Activated T-helper 1 cell treated with anti-CD3 and anti-CD28 coated beads, Interleukin-12 subunit alpha, Interleukin-12 subunit beta, Interleukin-2, Interleukin-4 antibody, amounts not matched to agents 30 ng/mL and 10 ng/mL and 1 ng/mL, durations not matched to agents 14 hours and 24 hours and 36 hours (primary cell): ENCODE measurements at places on chromosomes 6 and 20. TPM values are rescaled to one million over a fixed set of nuclear protein-coding genes. Genes with fewer than 3 reads are reported as not detected.
A peak's percentile ranks its signal among the peaks of the same experiment; 100 is the strongest.

RPP21 gene
- 54.2 and 62.8 TPM in 2 replicates for total RNA-seq

DNA sequence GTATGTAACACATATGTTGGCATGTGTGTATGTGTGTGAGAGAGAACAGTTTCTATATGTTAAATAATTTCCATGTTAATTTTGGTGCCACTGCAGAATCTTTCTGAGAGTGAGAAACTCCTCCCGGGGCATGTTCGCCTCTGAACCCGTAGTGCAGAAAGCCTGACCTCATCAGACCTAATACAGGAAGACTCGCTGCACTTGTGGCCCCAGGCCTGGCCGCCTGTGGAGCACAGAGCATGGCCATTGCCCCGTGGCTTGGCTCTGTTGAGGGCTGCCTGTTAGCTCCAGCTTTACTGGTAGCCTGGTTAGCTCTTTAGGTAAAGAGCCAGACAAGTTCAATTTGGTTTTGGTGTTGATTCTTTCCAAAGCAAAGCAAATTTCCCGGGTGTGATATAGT lies 25.5 kb downstream of the FARS2 start:
- H3K36me3 ChIP-seq = peaks cover 3% of the 10 kb centered on the region
- H3K4me1 ChIP-seq = peaks cover 30% of the 10 kb centered on the region
- no peak overlapping the region for H3K27ac ChIP-seq
- H3K27me3 ChIP-seq = no peaks in the 10 kb centered on the region
- no peak overlapping the region for H3K4me3 ChIP-seq

DNA sequence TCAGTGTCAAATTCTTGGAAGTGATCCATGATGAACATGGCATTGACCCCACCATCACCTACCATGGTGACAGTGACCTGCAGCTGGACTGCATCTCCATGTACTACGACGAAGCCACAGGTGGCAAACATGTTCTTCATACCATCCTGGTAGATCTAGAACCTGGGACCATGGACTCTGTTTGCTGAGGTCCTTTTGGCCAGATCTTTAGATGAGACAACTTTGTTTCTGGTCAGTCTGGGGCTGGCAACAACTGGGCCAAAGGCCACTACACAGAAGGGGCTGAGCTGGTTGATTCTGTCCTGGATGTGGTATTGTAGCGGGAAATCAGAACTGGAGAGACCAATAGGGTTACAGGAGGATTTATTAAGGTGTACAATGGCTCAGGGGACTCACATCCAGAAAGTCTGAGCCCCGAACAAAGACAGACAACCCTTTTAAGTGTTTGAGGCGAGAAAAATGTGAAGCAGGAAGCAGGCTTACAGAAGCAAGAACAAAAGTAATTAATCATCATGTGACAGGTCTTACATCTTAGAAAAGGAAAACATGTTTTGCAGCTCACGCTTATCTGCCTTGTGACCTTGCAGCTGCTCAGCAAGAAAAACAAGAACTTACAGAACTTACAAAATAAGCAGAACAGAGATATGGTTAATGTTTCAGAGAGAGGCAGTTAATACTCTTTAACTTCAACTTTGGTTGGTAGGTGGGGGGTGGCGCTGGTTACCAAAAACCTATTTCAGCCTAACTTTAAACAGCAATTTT lies 58.8 kb upstream of the MOCS1 start:
- DNase-seq = no peak
- H3K27ac ChIP-seq = no peak overlapping the region
- H3K4me3 ChIP-seq = no peak overlapping the region
- no peaks in the 10 kb centered on the region for H3K4me1 ChIP-seq

TSPO2 gene
- total RNA-seq = not detected in 2 replicates

DNA sequence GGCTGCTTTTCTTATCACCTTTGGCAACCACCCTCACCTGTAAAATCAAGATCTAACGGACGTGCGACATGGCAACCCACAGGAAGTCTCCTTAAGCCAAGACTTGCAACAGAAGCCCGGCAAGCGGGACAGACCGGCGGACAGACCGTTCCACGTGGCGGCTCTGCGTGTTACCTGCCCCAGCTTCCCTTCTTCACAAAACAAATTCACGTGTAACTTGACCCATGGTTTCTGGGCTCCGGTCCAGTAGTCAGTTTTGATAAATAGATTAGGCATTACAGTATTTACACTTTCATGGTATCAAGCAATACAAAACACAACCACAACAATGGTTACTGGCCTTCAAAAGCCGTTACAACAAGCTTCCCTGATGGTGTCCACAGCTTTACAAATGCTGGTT lies 133.8 kb downstream of the PRND start:
- peaks cover 30% of the 10 kb centered on the region for H3K36me3 ChIP-seq
- H3K4me1 ChIP-seq = no peaks in the 10 kb centered on the region
- no peak for DNase-seq
- no peak overlapping the region for H3K27ac ChIP-seq

- no peaks in the 10 kb centered on the region for H3K27me3 ChIP-seq
- H3K36me3 ChIP-seq = no peaks in the 10 kb centered on the region
- no peaks in the 10 kb centered on the region for H3K4me1 ChIP-seq
- no peak overlapping the region for H3K27ac ChIP-seq
Measured at GRCh38 chr6:162690158-162690557, 37.4 kb downstream of the PRKN start.

EFCAB8 gene
- total RNA-seq = 0.05 and 0.39 TPM in 2 replicates

DNA sequence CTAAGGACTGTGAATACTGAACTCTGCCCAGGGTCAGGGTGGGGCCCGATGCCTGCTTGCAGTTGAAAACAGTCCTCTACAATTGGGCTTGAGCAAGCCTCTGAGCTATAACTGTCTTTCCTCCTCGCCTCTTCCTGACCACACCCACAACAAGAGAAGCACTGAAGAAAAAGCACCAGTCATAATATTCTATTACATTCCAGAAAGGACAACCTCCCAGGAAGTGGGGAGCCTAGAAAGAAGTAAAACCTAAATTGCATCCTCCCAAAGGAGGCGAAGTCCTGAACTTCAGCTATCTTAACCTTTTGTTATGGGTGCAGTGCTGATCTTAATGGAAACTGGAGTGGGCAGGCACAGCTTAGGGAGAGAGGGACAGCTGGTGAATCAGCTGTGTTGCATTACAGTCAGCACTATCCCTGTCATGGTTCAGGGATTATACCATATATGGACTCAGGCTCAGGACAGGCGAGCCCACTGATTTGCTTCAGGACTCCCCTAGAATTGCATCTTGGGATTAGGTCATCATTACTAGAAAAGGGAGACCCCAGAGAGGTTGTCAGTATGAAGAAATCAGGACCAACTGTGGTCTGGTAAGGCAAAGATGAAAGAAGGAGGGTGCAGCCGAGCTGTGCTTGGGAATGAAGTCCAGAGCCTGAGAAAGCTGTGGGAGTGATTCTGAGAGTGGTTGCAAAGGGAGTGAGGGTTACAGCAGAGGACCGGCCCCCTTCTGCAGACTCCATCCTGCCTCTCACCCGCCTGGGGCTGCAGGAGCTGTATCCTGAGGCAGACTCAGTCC lies 18.3 kb upstream of the TRAM2 start:
- H3K27ac ChIP-seq = no peak overlapping the region
- peaks cover 9% of the 10 kb centered on the region for H3K4me1 ChIP-seq
- no peak for DNase-seq
- no peak overlapping the region for H3K4me3 ChIP-seq
- no peaks in the 10 kb centered on the region for H3K36me3 ChIP-seq
- H3K27me3 ChIP-seq = peaks cover 4% of the 10 kb centered on the region

STK38 gene
- total RNA-seq = 23.5 and 23.6 TPM in 2 replicates

BEND6 gene
- 0.07 TPM in 1 of 2 replicates, not detected in the other for total RNA-seq

DNA sequence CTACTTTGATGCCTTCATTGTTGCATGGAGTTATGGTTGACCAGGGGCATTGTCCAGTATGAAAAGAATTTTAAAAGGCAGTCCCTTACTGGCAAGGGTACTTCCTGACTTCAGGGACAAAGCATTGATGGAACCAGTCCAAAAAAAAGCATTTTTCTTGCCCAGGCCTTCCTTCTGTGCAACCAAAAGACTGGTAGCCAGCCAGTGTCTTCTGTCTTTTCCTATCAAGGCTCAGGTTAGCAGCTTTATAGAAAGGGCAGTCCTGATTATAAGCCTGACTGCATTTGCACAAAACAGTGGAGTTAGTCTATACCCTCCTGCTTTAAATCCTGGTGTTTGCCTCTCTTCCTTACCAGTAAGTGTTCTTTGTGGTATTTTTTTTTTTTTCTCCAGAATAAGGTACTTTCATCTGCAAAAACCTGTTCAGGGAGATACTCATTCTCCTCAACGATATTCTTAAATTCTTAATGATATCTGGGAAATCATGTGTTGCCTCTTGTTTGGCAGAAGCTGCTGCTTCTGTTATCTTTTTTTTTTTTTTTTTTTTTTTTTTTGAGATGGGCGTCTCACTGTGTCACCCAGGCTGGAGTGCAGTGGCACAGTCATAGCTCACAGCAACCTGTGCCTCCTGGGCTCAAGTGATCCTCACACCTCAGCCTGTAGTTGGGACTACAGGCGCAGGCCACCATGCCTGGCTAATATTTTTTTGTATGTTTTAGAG lies 33.9 kb downstream of the SCAF8 start:
- peaks cover 17% of the 10 kb centered on the region for H3K36me3 ChIP-seq
- H3K4me3 ChIP-seq = no peak overlapping the region
- peaks cover 37% of the 10 kb centered on the region for H3K4me1 ChIP-seq
- no peaks in the 10 kb centered on the region for H3K27me3 ChIP-seq
- peak overlapping the region; percentile 23 for H3K27ac ChIP-seq

DNA sequence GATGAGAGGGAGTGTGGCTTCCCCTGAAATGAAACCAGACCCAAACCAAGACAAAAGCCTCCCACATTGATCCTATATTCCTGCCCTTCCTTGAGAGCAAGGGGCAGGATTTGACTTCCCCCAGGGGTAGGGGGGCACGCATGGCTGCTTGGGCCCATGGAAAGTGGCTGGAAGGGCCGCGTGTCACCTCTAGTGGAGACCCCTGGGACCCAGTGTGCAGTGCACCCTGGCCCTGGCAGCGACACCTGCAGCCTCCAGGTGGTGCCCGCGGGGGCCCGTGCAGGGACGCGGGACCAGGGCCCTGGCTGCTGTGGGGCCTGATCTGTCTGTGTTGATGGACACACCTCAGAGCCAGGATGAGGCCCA lies 18.0 kb upstream of the SLCO4A1 start:
- H3K4me1 ChIP-seq = peaks cover 21% of the 10 kb centered on the region
- H3K36me3 ChIP-seq = no peaks in the 10 kb centered on the region
- H3K27me3 ChIP-seq = no peaks in the 10 kb centered on the region
- no peak for DNase-seq

- DNase-seq = no peak
- no peak overlapping the region for H3K4me3 ChIP-seq
- peaks cover 2% of the 10 kb centered on the region for H3K27me3 ChIP-seq
- no peaks in the 10 kb centered on the region for H3K4me1 ChIP-seq
- no peaks in the 10 kb centered on the region for H3K36me3 ChIP-seq
Measured at GRCh38 chr6:19865178-19865577, 28.0 kb downstream of the ID4 start.

GRCh38 chr20:32632461-32633354 lies 41.0 kb downstream of the C20orf203 start:
- H3K27ac ChIP-seq = no peak overlapping the region
- H3K4me3 ChIP-seq = no peak overlapping the region
- no peaks in the 10 kb centered on the region for H3K4me1 ChIP-seq
- no peaks in the 10 kb centered on the region for H3K36me3 ChIP-seq
- H3K27me3 ChIP-seq = peaks cover 3% of the 10 kb centered on the region

DNA sequence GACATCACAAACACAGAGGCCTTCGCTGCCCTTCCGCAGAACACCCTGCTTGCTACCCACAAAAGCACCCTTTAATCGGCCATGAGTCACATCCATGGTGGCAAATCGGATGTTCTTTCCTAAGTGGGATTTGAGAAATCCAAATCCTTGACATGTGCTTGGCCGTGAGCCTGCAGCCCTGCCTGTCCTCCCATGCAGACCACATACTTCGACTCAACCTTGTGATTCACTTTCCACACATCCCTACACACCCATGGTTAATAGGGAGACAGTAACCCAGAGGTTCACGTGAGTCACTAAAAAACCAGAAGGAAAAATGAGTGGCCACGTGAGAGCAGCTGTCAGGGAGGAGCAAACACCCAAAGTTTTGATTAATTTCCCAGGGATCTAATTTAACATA lies 19.4 kb downstream of the RAMACL start:
- no peak overlapping the region for H3K27ac ChIP-seq
- H3K27me3 ChIP-seq = peaks cover 5% of the 10 kb centered on the region
- H3K4me3 ChIP-seq = no peak overlapping the region
- H3K4me1 ChIP-seq = no peaks in the 10 kb centered on the region
- DNase-seq = no peak
- H3K36me3 ChIP-seq = no peaks in the 10 kb centered on the region

DNA sequence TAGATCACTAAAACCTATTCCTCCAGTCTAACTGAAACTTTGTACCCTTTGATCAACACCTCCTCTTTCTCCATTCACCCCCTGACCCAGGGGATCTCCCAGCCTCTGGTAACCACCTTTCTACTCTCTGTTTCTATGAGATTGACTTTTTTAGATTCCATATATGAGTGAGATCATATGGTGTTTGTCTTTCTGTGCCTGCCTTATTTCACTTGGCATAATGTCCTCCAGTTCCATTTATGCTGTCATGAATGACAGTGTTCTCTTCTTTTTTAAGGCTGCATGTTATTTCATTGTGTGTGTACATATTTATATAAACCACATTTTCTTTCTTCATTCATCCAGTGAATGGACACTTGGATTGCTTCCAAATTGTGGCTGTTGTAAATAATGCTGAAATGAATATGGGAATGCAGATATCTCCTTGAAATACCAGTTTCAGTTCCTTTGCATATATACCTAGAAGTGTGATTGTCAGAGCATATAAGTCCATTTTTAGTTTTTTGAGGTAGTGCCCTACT lies 57.7 kb downstream of the DHX35 start:
- DNase-seq = no peak
- no peak overlapping the region for H3K4me3 ChIP-seq
- H3K36me3 ChIP-seq = peaks cover 72% of the 10 kb centered on the region
- peaks cover 76% of the 10 kb centered on the region for H3K4me1 ChIP-seq
- H3K27ac ChIP-seq = peak overlapping the region; percentile 8

DNA sequence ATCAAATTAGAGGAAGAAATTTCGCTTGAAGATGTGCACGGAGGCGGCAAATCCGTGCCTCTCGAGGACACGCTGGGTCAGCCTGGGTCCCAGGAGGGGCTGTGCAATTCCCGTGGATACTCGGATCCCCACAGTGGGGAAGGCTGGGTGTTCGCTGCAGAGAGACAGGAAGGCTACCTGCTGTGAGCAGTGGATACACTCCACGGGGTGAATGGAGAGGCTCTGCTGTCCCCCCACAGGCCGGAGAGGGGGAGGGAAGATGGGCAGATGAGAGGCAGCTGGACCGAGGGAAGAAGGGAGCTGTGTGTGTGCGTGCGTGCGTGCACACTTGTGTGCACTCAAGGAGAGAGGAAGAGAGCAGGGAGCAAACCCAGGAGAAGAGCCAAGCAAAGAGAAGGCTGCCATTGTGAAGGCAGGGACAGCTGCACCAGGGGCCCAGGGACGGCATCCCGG lies 57.3 kb downstream of the SULF2 start:
- H3K27me3 ChIP-seq = peaks cover under 1% of the 10 kb centered on the region
- H3K4me1 ChIP-seq = peaks cover 46% of the 10 kb centered on the region
- no peak for DNase-seq
- H3K4me3 ChIP-seq = peak overlapping the region; percentile 83
- peaks cover 6% of the 10 kb centered on the region for H3K36me3 ChIP-seq

GRCh38 chr20:63418617-63419016 lies 53.8 kb downstream of the KCNQ2 start:
- H3K36me3 ChIP-seq = no peaks in the 10 kb centered on the region
- no peak overlapping the region for H3K27ac ChIP-seq
- no peak for DNase-seq

SLC17A1 gene
- not detected in 2 replicates for total RNA-seq

- no peak overlapping the region for H3K27ac ChIP-seq
- no peak for DNase-seq
- peaks cover 1% of the 10 kb centered on the region for H3K27me3 ChIP-seq
- H3K36me3 ChIP-seq = no peaks in the 10 kb centered on the region
- no peak overlapping the region for H3K4me3 ChIP-seq
Measured at GRCh38 chr6:115984809-115985208, 75.9 kb downstream of the FRK start.
